Vagina (tissue), 2 donors: ENCODE measurements at places on chromosomes 3 and 15. TPM values are rescaled to one million over a fixed set of nuclear protein-coding genes. Genes with fewer than 3 reads are reported as not detected.

- DNase-seq, result no peak
- H3K4me3 ChIP-seq, result no peak overlapping the region
- H3K4me1 ChIP-seq, result no peaks in the 10 kb centered on the region
- H3K27me3 ChIP-seq, result no peaks in the 10 kb centered on the region
These were observed 20.5 kb downstream of the RBP2 start for GRCh38 chr3:139455855-139456254.

- no peak overlapping the region for H3K27ac ChIP-seq
- no peaks in the 10 kb centered on the region for H3K4me1 ChIP-seq
- H3K4me3 ChIP-seq, result no peak overlapping the region
- H3K27me3 ChIP-seq, result no peaks in the 10 kb centered on the region
- H3K36me3 ChIP-seq, result no peaks in the 10 kb centered on the region
These were observed 459.5 kb downstream of the DIPK2A start for GRCh38 chr3:144431134-144431533.

- no peak for DNase-seq
- H3K27me3 ChIP-seq, result no peaks in the 10 kb centered on the region
- no peak overlapping the region for H3K4me3 ChIP-seq
- no peaks in the 10 kb centered on the region for H3K4me1 ChIP-seq
- H3K36me3 ChIP-seq, result peaks cover 12% of the 10 kb centered on the region
These were observed 96.6 kb downstream of the EFL1 start for GRCh38 chr15:82165948-82166376.

- H3K4me1 ChIP-seq, result no peaks in the 10 kb centered on the region
- H3K36me3 ChIP-seq, result no peaks in the 10 kb centered on the region
- no peak overlapping the region for H3K4me3 ChIP-seq
- DNase-seq, result no peak
- no peaks in the 10 kb centered on the region for H3K27me3 ChIP-seq
These were observed 62.3 kb downstream of the MCTP2 start for GRCh38 chr15:94293411-94294402.

GRCh38 chr15:56042982-56043980 lies 49.9 kb upstream of the NEDD4 start:
- no peak overlapping the region for H3K27ac ChIP-seq
- H3K4me1 ChIP-seq, result peaks cover 25% of the 10 kb centered on the region
- no peaks in the 10 kb centered on the region for H3K27me3 ChIP-seq
- H3K4me3 ChIP-seq, result no peak overlapping the region
- no peak for DNase-seq
- H3K36me3 ChIP-seq, result no peaks in the 10 kb centered on the region

DNA sequence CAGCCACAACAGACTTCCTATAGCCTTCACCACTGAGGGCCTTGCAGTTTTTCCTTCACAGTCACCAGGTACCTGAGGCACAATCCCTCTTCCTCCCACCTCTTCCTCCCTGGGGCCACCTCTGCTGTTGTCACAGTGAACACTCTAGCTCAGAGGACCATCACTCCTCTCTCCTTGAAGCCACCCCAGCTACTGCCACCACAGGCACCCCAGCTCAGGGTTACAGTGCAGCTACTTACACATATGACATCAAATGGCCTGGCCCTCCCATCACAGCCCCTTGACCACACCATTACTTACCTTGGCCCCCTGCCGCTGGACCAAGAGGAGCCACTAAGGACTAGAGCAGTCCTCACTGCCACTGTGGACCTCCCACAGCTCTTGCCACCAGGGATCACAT lies 213.5 kb upstream of the CRBN start:
- DNase-seq, result no peak
- H3K4me1 ChIP-seq, result no peaks in the 10 kb centered on the region
- H3K27me3 ChIP-seq, result no peaks in the 10 kb centered on the region
- H3K36me3 ChIP-seq, result no peaks in the 10 kb centered on the region

DNA sequence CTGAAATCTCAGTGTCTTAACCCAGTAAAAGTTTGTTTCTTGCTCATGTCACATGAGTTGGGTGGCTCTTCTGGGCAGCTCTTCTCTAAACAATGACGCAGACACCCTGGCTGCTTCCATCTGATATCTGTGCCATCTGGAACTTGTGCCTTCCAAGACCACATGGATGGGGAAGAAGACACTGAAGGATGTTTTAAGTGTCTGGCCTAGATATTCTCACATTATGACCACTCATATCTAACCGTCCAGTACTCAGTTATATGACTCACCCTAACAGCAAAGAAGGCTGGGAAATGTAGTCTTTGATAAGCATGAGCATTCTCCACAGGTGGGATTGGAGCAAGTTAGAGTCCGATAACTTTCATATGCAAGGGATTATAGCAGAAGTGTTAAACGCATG lies 66.4 kb downstream of the RYR3 start:
- no peak overlapping the region for H3K27ac ChIP-seq
- DNase-seq, result no peak
- no peaks in the 10 kb centered on the region for H3K4me1 ChIP-seq
- no peak overlapping the region for H3K4me3 ChIP-seq
- no peaks in the 10 kb centered on the region for H3K27me3 ChIP-seq

DNA sequence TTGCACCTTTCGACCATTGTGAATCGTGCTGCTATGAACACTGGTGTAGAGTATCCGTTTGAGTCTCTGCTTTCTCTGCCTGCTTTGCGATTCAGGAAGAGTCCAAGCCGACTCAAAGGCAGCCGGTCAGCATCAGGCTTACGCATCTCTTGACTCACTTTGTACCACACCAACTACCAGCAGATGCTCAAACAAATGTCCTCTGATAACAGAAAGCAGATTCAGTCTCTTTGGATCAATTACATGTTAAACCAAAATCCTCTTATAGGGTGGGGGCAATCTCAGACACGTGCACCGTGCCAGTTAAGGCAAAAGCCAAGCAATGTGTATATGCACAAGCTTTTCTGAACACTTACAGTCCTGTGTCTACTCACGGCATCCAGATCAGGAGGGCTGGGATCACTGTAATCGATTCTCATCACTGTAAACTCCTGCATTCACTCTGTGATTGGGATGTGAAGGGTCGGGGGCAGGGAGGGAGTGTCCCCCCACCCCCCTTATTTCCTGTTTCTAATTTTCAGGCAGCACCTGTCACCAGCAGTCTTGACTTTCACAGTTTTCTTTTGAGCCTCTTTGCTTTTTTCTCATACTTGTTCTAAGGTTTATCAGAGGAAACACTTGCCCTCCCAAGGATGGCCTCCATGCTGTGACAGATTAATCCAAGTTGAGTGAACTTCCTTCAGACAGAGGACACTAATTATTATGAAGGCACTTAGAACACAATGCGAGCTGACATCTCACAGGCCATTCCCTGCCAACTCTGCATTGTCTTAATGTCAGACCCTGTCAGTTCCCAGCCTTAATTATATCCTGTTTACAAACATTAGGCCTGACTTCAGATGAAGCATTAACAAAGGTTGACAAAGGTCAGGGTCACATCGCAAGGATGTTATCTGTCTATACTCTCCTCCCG lies 153.5 kb downstream of the MECOM start:
- no peaks in the 10 kb centered on the region for H3K27me3 ChIP-seq
- H3K36me3 ChIP-seq, result no peaks in the 10 kb centered on the region
- DNase-seq, result no peak
- no peaks in the 10 kb centered on the region for H3K4me1 ChIP-seq

DNA sequence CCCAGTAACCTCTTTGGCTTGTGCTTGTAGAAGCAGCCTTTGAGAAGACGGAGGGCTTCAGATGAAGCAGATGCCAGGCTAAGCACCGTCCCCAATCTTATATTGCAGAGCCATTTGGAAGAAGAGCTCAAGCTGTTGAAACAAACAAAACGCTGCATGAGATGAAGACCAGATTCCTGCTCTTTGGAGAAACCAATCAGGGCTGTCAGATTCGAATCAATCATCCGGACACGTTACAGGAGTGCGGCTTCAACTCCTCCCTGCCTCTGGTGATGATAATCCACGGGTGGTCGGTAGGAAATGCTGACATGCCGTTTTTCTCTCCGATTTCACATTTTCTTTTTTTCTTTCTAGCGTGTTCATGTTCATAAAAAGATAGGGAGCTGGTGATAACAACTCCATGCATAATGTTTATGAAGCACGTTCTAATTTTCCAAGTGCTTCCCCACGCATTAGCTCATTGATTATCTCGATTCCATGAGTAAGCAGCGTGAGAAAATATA lies 106.5 kb downstream of the LIPC start:
- H3K4me3 ChIP-seq, result no peak overlapping the region
- no peaks in the 10 kb centered on the region for H3K27me3 ChIP-seq
- H3K27ac ChIP-seq, result no peak overlapping the region
- H3K4me1 ChIP-seq, result no peaks in the 10 kb centered on the region

STXBP5L gene
- total RNA-seq, result 0.98 TPM
